ENCODE measurements at places on chromosomes 4 and X. TPM values are rescaled to one million over a fixed set of nuclear protein-coding genes. Genes with fewer than 3 reads are reported as not detected.

DNA sequence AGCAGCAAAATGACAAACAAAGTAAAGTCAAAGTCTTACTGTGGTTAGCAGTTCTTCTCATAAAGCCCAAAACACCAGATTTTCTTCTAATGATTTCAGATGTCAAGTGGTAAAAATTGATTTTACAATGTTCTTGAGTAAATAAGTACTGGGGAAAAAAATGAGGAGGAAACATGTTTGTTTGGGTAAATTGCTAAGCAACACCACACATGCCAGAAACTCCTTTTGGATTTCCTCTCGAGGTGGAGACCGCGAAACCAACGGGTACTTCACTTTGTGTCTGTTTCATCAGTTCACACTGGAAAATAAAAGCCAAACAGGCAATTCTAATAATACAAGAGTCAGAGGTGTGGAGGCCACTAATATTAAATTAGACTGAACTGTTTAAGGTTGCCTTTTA, 4.6 kb upstream of the PKD2 start:
- peak; percentile 26 for DNase-seq

GRCh38 chr4:18670034-18670433, 648.5 kb upstream of the LCORL start:
- no peak for DNase-seq

FOXR2 gene
- total RNA-seq: not detected

AKAP4 gene
- total RNA-seq: not detected

GRCh38 chrX:23554304-23554703, 113.0 kb upstream of the PRDX4 start:
- DNase-seq: peak; percentile 30

NOX1 gene
- total RNA-seq: not detected

- DNase-seq: no peak
Measured at GRCh38 chr4:174215057-174215456, 68.4 kb downstream of the FBXO8 start.

- peak; percentile 46 for DNase-seq
Measured at GRCh38 chr4:119038116-119038841, 97.4 kb upstream of the MYOZ2 start.

DNA sequence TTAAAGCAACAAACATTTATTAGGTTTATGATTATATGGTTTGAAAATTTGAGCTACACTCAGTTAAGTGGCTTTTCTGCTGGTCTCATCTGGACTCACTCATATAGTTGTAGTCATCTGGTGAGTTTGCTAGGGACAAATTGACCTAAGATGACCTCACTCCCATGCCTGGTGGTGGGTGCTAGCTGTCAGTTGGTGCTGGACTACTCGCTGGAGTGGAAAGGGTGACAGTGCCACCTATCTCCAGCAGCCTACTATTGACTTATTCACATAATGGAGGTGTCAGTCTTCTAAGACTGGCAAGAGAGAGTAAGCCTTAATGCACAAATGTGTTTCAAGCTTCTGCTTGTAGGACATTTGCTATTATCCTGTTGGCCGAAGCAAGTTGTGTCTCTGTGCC, 88.2 kb downstream of the TASL start:
- DNase-seq: no peak

DNA sequence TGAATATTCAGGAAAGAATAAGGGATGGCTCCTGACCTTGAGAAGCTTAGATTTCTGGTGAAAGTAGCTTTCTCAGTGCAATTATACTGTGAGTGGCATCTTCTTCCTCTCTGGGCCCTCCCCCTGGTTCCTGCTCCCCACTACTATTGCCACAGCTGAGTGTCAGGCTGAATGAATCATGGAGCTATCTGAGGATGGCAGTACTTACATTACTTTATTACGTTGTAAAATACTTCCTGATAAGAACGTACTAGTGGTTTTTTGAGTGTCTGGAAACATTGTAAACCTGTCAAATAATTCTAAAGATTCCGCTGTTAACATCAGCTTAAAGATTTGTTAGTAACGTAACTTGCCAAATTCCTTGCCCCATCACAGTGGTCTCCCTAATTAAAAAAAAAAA, 36.2 kb downstream of the ARHGAP10 start:
- peak; percentile 92 for DNase-seq

GRCh38 chr4:79250887-79251286, 75.0 kb downstream of the NAA11 start:
- no peak for DNase-seq

DNA sequence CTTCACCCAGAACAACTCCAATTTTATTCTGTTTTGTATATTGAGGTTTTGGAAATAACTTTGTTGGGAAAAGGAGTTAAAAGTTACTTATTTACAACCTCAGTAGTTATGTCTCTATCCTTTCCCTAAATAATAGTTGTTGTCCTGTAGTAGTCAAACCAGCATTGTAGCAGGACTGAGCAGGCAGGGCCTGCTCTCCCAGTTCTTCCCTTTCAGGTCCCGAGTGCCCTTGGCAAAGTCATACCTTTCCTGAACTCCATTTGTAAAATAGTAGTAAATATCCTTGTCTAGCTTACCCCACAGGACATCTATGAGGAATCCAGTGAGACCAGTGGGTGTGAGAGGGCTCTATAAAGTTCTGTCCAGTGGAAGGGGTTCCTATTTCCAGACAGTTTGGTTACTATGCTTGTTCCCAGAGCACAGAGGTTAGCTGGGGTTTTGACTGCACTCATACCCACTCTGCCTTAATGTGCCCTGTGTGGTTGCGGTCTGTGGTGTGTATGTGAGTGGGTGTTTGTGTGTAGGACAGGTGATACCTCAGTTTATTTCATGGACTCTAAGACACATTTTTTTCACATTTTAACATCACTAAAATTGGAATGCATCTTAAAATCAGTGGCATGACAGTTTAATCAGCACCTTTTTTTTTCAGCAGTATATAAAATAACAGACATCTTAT, 136.3 kb downstream of the AMMECR1 start:
- DNase-seq: no peak

GRCh38 chr4:169282429-169283113, 11.8 kb upstream of the SH3RF1 start:
- DNase-seq: no peak

- no peak for DNase-seq
Measured at GRCh38 chr4:9931146-9931545, 90.2 kb downstream of the SLC2A9 start.

GRCh38 chrX:110000000-110000399, 2.9 kb upstream of the TMEM164 start:
- no peak for DNase-seq

GRCh38 chrX:130172127-130172845, 524 bp downstream of the RAB33A start:
- DNase-seq: no peak

SNX25 gene
- total RNA-seq: 29.2 TPM

DNA sequence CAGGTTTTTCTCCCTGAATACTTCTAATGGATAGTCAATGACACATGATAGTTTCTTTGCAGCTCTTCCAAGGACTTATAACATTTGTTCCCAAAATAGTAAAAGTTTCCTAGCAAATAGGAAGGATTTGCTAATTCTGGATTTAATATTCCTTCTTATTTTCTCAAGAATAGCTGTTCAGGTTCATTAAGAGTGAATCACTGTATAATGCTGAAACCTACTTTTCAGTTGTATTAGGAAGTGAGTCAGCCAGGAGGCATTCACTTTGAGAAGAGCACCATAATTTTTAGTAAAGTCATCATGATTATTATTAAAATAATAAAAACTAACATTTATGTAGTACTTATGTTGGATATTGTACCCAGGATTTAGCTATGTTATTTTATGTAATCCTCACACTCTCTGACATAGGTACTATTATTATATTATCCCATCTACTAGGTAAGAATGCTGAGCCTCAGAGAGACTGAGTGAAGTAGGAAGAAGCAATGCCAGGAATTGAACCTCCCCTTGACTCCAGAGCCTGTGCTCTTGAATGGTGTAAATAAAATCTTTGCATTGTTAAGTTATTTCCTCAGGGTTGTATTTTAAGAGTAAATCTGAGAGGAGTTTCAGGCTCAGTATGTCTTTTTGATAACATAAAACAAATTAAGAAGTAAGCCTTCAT, 114.8 kb downstream of the REELD1 start:
- DNase-seq: peak; percentile 86

DCHS2 gene
- total RNA-seq: 0.36 TPM

DNA sequence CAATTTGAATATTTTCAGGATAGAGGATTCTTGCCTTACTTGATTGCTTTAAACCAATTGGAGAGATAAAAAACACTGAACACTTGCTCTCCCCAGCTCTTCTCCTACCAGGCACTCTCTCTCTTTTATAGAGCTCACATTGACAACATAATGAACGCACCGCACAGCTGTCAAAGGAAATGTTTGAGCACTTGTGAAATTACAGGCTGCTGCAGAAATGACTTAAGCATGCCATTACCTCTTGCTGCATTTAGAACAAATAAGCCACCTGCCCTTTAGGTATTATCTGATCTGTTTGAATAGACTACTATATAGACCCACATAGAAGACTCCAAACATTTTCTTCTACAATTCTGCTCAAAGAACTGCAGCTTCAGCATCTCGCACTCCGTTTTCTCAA, 227.7 kb downstream of the C4orf33 start:
- DNase-seq: no peak

YIPF7 gene
- total RNA-seq: 0.30 TPM

- DNase-seq: no peak
Measured at GRCh38 chr4:48991357-48991756, 5.3 kb downstream of the CWH43 start.

KIAA1210 gene
- total RNA-seq: not detected

DNA sequence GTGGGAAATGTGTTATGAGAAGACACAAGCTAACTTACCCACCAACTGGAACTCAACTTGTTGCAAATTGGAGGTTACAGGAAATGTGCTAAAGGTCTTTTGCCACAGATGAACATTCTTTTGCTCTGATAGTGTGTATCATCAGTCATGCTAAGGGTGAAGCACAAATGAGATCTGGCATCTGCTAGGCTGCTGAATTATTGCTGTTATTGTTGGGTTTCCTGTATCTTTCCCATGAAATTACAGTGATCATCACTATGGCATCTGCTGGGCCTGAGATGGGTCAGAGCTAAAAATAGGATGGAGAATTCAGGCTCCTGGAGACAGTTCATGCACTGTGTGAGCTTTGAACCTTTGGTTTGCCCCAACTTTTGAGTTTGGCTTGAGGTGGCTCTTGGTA, 124.5 kb downstream of the NPNT start:
- peak; percentile 68 for DNase-seq

- DNase-seq: peak; percentile 79
Measured at GRCh38 chr4:7897811-7898210, 41.9 kb downstream of the AFAP1 start.

GRCh38 chr4:17567271-17567670, 9.7 kb upstream of the LAP3 start:
- no peak for DNase-seq

- no peak for DNase-seq
Measured at GRCh38 chr4:154487145-154487544, 4.5 kb downstream of the DCHS2 start.

DNA sequence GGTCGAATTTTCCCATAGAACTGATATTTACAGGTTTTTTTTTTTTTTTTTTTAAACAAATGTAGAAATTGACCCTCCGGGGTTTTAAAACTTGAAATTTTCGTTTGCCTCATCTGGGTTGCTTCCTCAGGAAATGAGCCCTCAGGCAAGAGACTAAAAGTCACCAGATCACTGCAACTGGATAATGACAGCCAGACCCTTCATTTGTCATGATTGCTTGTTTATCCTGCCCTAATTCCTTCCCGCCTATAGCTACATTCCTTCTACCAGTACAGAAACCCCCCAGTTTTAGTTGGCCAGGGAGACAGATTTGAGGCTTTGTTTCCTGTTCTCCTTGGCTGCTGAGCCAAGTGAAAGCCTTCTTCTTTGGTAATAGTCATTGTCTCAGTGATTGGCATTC, 44.0 kb upstream of the IGFBP7 start:
- DNase-seq: peak; percentile 54

DNA sequence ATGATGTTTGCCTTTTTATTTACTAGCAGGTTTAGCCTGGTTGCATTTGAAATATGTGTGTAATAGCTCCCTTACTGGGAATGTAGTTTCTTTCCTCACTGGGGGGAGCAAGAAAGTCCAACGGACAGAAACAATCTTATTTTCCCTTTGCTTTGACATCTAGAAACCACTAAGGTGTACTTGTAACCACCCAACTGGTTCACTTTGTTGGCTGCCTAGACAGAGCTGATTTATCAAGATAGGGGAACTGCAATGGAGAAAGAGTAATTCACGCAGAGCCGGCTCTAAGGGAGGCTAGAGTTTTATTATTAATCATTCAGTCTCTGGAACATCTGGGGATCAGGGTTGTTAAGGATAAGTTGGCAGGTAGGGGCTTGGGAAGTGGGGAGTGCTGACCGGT, 30.3 kb downstream of the XG start:
- DNase-seq: no peak

TMPRSS11E gene
- total RNA-seq: 0.41 TPM

DNA sequence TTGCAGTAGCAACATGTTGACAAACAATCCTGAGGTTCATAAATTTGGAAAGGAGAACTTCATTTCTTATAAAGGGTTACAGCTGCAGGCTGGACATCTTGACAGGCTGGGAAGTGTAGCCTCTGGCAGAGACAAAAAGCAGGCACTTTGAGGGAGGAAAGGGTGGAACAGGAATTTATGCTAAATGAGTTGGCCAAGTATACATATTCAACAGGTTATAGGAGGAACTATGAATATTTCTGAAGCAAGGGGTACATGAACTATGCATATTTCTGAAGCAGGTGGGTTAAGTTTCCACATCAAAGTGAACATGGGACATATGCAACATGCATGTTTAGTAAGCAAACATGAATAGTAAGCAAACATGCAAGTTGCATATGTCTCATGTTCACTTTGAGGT, 1.6 kb upstream of the ANTXR2 start:
- no peak for DNase-seq

DNA sequence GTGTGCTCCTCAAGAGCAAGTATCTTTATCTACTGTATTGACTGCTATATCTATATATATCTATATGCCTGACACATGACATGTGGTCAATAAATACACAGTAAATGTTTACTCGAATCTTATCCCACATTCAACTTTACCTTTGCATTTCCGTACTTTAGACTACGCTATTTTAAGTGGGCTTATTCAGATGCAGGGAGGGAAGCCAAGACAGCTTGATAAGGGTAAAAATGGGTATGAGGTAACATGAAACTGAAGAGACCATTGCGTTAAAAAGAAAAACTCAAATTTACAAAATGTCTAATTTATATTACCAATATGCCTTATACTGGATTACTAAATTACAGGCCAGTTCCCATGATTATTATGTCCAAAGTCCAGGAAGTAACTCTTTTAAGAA, 17.8 kb downstream of the SEPSECS start:
- DNase-seq: no peak

Measured in astrocyte (in vitro differentiated cells and primary cell).